Activated CD8-positive, alpha-beta memory T cell treated with anti-CD3 and anti-CD28 coated beads, Interleukin-2, amount 50 U/mL, for 48 hours (primary cell): ENCODE measurements at places on chromosomes 13 and 19.

DNA sequence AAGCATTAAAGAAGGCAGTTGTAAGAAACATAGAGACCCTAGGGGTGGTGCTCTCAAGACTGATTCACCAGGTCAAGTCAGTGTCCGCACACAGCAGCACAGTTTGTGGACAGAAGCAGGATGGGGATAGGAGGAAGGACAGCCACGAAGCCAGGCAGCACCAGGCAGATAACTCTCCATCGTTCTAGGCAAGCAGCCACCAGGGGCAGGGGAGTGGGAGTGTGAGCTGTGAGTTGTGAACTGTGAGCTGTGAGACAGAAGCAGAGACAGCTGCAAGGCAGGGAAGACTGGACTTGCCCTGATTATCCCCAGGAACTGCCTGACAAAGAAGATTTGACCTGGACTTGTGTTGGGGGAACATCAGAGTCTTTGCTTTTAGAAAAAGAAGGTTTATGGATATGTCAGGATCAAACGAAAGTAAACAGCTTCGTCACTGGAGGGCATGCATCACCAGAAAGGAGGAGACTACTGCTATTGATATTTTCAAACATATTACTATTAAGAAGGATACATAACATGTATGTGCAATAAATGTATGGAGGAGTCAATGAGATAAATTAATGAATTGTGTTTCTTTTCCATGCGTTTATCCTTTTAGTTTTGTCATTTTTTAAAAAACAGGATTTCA, 286.1 kb downstream of the IRS2 start:
- DNase-seq = no peak

- DNase-seq = no peak
These were observed 11.2 kb downstream of the FEM1A start for GRCh38 chr19:4802711-4803110.

DNA sequence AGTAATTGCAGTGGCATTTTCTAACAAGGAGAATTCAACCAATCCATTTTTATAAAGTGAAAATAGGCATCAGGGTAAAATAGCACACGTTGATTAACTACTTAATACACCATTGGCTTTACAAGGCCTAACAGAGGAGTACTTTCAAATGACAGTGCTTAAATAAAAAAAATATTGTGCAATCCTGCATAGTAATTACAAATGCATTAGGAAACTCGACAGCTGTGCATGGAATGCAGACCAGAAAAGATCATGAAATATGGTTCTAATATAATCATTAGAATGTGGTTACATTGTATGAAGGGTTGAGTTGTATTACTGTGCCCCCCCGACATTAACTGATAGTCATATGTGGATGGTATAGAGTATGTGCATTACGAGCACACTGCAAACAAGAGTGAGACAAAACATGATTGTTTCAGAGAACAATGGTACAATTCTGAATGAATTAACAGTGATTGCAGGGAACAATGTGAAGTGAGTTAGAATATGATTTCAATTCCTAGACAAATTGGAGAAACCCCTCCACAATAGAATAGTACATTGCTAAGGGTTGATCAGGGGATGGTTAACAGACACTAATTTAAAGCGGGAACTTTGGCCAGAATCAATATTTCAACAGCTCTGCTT, 270.6 kb downstream of the GPC5 start:
- no peak for DNase-seq

DNA sequence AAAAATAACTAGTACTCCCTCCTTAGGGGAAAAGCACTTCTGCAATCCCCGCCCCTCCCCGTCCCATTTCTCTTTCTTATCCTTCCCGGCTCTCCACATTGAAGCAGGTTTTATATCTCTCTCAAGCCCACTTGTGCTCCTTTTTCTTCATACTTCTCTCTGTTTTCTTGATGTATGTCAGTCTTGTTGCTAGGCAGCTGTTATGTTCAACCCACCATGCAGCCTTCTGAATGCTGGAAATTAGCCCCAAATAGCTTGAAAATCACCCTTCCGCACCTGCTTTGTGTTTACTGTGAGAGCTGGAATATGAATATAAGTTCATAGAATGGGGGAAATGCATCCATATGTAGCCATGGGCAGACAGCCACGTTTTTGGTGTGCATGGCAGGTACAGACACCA, 461.4 kb downstream of the MYO16 start:
- no peak for DNase-seq
